Activated CD8-positive, alpha-beta memory T cell treated with anti-CD3 and anti-CD28 coated beads, Interleukin-2, amount 10 ng/mL, durations not matched to agents 7 days and 5 days (primary cell): ENCODE measurements at places on chromosomes 4 and X.

DNA sequence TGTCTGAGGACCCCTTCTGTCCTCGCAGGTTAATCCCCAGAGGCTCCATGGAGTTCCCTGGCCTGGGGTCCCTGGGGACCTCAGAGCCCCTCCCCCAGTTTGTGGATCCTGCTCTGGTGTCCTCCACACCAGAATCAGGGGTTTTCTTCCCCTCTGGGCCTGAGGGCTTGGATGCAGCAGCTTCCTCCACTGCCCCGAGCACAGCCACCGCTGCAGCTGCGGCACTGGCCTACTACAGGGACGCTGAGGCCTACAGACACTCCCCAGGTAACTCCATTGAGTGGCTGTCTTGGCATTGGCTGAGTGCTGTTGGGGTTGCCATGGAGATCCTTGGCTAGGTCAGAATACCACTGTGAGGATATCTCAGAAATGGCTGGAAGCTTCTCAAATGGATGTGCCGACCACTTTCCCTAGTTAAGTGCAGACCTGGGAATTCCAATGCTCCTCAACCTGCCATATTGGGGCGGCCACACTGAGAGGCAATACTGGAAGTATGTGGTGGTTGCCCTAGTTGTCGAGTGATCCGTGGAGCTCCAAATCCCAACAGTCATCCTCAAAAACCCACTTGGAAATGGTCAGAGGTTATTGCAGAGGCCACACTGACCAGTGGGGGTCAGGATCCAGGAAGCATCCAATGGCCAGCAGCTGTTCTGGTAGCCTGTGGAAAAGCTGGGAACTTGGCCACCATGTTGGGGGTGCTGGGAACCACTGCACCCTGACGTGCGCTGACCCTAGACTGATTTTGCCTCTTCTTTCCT, 4.9 kb downstream of the GATA1 start:
- no peak overlapping the region for H3K4me3 ChIP-seq
- H3K4me1 ChIP-seq: peaks cover 9% of the 10 kb centered on the region
- no peaks in the 10 kb centered on the region for H3K36me3 ChIP-seq
- no peak overlapping the region for H3K27ac ChIP-seq
- peaks cover 9% of the 10 kb centered on the region for H3K27me3 ChIP-seq

- H3K27ac ChIP-seq: no peak overlapping the region
- no peaks in the 10 kb centered on the region for H3K4me1 ChIP-seq
- DNase-seq: no peak
- H3K4me3 ChIP-seq: no peak overlapping the region
- no peaks in the 10 kb centered on the region for H3K27me3 ChIP-seq
- no peaks in the 10 kb centered on the region for H3K36me3 ChIP-seq
Measured at GRCh38 chrX:117839544-117839943, 277.1 kb downstream of the KLHL13 start.

- no peak overlapping the region for H3K27ac ChIP-seq
- H3K4me3 ChIP-seq: no peak overlapping the region
- H3K36me3 ChIP-seq: no peaks in the 10 kb centered on the region
- no peaks in the 10 kb centered on the region for H3K4me1 ChIP-seq
- H3K27me3 ChIP-seq: no peaks in the 10 kb centered on the region
- no peak for DNase-seq
Measured at GRCh38 chrX:141668371-141668770, 30.2 kb downstream of the SPANXD start.

- no peaks in the 10 kb centered on the region for H3K36me3 ChIP-seq
- H3K27me3 ChIP-seq: no peaks in the 10 kb centered on the region
- no peaks in the 10 kb centered on the region for H3K4me1 ChIP-seq
- H3K27ac ChIP-seq: no peak overlapping the region
Measured at GRCh38 chr4:7360806-7361205, 73.9 kb downstream of the PSAPL1 start.

GRCh38 chr4:142155347-142155746, 519.0 kb downstream of the IL15 start:
- H3K27ac ChIP-seq: no peak overlapping the region
- no peaks in the 10 kb centered on the region for H3K4me1 ChIP-seq
- H3K36me3 ChIP-seq: peaks cover 19% of the 10 kb centered on the region
- no peak for DNase-seq
